ENCODE measurements at places on chromosomes 12 and 14.

DNA sequence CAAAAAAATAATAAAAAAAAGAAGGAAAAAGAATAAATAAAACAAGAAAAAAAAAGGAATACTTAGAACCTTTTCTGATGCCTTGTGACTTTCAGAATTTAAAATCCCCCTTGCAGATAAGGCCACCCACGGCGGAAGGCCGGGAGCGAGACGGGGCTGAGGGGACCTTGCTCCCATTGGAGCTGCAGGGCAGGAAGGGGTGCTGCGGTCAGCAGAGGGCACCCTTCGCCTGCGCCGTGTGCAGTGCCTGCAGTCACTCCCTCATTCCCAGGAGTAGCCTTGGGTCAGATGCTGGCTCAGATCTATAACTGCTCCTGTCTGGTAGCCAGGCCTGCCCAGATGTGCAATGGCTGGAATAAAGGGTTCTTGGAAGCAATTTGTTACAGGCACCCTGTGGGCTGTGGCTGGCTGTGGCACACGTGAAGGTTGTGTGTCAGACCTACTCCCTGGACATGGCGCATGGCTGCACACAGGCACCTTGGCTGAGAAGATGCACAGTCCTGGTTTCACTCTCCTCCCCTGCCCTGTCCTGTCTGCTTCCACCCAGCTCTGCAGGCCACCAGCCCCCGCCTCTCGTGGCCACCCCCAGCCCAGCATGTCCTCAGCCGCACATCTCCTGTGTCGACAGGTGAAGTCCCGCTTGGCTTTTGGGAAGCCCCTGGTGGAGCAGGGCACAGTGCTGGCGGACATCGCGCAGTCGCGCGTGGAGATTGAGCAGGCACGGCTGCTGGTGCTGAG is 13.4 kb upstream of the ALDH2 start:
- no peak for DNase-seq

GRCh38 chr12:6234214-6234613 is 34.0 kb downstream of the CD9 start:
- DNase-seq, result no peak

GRCh38 chr12:19451196-19451595 is 11.9 kb downstream of the AEBP2 start:
- no peak for DNase-seq

DNA sequence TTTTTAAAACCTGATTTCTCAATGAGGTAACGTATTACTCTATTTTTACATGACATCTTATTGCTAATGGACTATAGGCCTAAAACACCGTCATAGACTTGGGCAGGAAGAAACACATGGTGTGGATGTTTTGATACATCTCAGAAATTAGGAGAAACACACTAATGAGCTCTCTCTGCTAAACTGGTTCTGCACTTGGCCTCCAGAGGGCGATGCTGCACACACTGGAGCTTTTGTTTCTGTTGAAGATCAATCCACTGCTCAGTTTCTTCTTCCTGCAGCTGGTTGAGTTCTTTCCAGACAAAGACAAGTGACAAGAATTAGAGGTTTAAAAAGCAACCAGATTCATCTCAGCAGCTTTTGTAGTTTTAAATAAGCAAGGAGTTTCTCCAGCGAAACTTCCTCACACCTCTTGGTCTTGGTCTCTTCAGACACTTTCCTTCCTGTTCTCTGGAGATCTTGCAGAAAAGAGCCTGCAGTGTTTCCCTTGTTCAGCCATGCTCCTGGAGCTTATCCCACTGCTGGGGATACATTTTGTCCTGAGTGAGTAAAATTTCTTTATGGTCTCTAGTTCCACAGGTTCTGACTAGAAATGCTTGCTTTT is 178.5 kb upstream of the OR4E1 start:
- no peak for DNase-seq

GRCh38 chr14:53766106-53766505 is 190.5 kb downstream of the BMP4 start:
- no peak for DNase-seq

- DNase-seq, result no peak
Measured at GRCh38 chr12:623865-624372, 39.3 kb downstream of the NINJ2 start.

- DNase-seq, result no peak
Measured at GRCh38 chr12:121574025-121574424, 6.8 kb downstream of the KDM2B start.

DNA sequence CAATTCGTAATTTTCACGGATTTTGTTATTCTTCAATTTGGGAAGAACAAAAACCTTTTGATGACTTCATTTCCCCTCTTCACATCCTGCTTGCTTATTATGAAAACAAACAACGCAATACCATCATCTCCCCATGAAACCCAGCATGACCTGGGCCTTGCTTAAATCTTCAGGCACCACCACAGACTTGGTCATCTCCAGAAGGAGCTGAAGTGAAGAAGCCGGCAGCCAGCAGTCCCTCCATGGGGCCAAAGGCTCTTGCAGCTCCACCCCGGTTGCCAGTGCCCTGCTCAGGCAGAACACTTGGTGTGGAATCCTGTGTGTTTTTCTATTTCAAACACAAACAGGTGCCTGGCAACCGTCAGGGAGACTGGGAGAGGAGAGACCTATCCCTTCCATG is 982.9 kb upstream of the TMEM132C start:
- DNase-seq, result no peak

DNA sequence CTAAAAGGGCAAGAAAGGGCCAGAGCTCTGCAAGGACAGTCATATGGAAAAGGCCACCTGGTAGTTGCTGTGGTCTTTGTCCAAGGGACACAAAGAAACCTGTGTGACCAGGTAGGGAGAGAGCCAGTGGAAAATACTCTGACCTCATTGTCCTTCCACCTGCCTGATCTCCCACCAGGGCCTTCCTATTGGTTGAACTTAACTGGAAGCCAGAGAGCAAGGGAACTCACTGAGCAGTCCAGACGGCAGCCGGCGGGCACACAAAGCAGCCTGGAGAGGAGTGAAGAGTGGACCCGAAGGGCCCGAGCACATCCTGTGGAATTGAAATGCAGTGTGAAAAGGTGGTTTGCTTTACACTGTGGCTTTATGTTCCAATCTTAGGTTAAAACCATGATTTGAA is 120.7 kb downstream of the SLC25A21 start:
- DNase-seq, result no peak

DNA sequence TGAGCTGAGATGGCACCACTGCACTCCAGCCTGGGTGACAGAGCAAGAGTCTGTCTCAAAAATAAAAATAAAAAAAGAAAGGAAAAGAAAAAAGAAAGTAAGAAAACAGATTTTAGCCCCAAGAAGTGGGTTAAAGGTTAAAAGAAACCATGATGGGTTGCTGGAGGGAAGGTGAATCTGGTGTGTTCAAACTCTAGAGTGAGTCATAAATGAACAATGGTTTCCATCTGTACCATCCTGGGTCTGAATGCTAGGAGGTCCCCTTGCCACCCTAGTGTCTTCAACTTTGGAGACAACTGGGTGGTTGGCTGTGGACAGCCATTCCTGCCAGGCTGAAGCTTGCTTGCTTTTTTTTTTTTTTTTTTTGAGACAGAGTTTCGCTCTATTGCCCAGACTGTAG is 1.6 kb upstream of the RPS26 start:
- no peak for DNase-seq

GRCh38 chr14:79421811-79422210 is 789.5 kb downstream of the DIO2 start:
- no peak for DNase-seq

GRCh38 chr14:61516964-61517653 is 178.2 kb upstream of the HIF1A start:
- DNase-seq, result no peak

GRCh38 chr12:10998204-10998603 is at the start of gene TAS2R20:
Gene TAS2R20, minus strand, starts transcription at chr12:10998304. Its CDS starts 429 bp downstream, at chr12:10997875.
- no peak for DNase-seq

DNA sequence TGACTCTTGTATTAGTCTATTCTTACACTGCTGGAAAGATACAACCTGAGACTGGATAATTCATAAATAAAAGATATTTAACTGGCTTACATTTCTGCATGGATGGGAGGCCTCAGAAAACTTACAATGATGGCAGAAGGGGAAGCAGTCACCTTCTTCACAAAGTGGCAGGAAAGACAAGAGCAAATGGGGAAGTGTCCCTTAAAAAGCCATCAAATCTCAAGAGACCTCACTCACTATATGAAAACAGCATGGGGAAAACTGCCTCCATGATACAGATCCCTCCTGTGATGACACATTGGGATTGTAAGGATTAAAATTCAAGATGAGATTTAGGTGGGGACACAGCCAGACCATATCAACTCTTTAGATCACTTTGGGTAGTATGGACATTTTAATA is 83.7 kb downstream of the TMTC3 start:
- DNase-seq, result no peak

DNA sequence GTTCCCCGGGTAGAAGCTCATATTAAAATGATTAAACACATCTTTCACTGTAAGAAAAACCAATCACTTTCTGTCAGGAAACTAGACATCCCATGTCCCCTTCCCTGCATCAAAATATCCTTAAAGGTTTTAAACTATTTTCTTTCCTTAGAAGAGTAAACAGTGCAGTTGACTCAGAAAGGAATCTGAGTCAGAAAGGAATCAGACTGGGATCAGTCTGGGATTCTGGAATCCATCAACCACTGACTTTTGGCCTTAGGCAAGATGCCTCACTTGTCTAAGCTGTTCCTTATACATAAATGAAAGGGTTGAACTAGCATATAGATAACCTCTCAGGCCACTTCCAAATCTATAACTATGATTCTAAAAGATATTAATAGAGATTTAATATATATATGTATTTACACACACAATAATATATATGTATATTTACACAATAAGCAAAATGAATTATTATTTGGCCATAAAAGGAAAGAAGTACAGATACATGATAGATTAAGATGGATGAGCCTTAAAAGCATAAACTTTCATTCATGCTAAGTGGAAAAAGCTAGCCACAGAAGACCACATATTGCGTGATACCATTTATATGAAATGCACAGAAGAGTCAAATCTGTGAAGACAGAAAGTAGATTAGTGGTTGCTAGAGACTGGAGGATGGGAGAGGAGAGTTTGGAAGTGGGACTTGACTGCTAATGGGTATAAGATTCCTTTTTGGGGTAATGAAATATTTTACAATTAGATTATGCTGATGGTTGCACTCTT is 114.4 kb downstream of the SLC38A1 start:
- DNase-seq, result no peak

- DNase-seq, result no peak
Measured at GRCh38 chr12:122724641-122725243, 5.9 kb downstream of the HCAR1 start.

- no peak for DNase-seq
Measured at GRCh38 chr12:108826101-108826806, 31.1 kb downstream of the SSH1 start.

- DNase-seq, result peak; percentile 85
Measured at GRCh38 chr12:124745891-124746570, 117.6 kb downstream of the SCARB1 start.

- no peak for DNase-seq
Measured at GRCh38 chr12:13373803-13374202, 177.3 kb downstream of the EMP1 start.

DNA sequence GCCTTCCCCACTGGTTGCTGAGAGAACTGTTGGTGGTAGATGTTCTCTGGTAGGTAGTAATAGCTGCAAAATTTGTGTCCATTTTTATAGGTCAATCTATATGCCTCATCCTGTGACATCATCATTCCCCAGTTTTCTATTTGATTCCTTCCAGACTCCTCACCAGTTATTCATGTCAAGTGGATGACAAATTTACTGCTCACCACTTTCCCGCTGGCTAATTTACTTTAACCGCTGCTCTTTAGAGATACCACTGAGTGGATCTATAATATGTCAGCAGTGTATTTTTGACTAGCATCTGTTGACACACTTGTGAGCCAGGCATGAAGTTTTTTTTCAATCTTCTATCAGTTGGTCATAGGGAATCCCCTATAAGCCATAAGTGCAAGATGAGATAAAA is 24.6 kb downstream of the GPR65 start:
- DNase-seq, result no peak

DNA sequence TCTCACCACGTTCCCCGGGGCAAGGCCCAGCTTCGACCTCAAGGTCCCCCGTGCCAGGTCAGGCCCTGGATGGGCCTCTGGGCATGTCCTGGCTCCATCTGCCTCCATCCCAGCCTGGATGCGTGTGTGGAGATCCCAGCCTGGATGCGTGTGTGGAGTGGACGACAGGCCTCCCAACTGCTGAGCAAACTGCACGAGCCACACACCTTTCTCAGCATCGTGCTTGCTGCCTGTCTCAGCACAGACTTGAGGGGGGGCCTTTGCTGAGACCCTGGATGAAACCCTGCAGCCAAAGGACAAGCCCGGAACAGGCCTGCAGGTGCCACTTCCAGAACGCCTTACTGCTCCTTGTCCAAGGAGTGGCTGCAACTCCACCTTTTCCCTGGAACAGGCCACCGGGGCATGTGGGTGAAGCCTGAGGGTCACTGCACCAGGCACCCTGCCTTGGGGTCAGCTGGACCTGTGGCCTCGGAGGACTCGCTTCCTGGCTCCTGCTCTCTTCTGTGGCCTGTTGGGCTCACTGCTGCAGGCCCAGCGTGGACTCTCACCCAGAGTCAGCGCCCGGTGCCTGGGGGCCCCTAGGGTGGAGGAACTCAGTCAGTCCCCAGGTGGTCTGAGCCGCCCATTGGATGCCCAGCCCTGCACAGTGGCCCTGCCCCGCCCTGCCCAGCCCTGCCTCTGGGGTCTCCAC is 176.0 kb downstream of the KIF26A start:
- no peak for DNase-seq

- no peak for DNase-seq
Measured at GRCh38 chr14:60760644-60761364, 26.2 kb downstream of the MNAT1 start.

- DNase-seq, result no peak
Measured at GRCh38 chr12:11623382-11623781, 26.1 kb upstream of the ETV6 start.

- no peak for DNase-seq
Measured at GRCh38 chr12:84038242-84038641, 874.4 kb downstream of the SLC6A15 start.

DNA sequence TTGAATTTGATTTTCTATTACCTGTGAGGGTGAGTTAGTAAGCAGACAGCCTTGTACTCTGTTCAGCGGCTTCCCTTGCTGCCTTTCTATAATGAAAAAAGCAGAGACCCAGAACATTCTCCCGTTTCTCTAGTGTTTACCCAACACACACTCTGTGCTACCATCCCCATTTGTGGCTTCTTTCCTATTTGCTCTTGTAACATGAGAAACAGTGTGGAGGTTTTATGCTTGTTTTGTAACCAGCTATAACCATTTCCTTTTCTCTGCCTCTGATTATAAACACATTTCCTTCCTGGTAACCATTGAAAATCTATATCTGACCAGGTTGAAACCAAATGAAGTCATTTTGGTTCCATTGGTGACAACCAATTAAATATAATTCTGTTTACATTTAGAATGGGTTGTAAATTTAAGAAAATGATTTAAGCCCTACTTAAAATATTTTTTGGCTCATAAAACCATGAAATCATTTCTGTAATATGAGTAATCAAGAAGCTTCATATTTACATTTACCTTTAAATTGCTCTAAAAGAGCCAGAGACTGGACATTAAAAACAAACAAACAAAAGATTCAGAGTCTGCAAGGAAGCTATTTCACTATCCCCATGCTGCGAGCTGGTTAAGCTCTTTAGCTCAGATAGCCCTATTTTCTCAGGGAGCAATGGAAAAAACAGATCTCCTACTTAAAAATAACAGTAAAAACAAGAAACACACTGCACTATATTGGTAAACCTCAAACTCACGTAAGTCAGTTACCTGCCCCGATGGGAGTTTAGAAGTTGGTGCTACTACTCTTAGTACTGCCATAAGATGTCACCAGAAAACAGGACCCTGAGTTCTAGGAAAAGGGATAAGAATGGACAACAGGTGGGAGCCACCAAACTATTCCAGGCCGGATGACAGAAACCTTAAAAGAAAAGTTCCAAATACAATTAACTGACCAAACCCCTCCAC is 206.5 kb upstream of the EEA1 start:
- DNase-seq, result no peak

Data from left renal pelvis (tissue), 4 donors.